ENCODE measurements at places on chromosomes 16 and 17.
A peak's percentile ranks its signal among the peaks of the same experiment; 100 is the strongest.

GRCh38 chr17:74920642-74921025, 2.4 kb downstream of the USH1G start:
- no peak for DNase-seq

DNA sequence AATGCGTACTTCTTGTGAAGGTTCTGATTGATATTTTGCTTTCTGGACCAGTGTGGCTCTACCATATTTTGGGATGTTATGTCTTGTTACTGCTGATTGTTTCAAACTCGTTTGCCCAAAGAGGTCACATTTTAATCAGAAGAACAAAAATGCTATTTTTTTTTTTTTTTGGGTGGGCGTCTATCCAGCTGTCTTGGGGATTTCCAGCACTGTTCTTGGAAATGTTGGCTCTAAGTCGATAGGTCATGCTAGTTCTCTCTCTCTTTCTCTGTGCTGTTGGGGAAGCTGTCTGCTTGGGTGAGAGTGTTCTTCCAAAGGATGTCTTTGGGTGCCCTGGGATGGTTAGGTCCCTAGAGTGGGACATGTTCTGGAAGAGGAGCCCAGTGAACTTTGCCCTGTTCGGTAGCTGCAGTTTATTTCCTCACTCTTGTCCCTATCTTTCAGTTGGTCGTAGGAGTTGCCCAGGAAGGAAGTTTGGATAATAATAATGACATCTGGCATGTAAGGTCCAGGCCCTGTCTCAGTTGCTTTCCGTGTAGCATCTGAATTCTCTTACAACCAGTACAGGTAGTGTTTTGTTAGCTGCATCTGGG, 2.9 kb downstream of the IRF8 start:
- no peak for DNase-seq

GRCh38 chr17:36591434-36592315, at the start of gene DHRS11:
Gene DHRS11, plus strand, starts transcription at chr17:36591879. Its CDS starts 131 bp downstream, at chr17:36592010.
- DNase-seq: peak; percentile 62

GRCh38 chr17:67528751-67529436, 151.8 kb downstream of the PITPNC1 start:
- no peak for DNase-seq

DNA sequence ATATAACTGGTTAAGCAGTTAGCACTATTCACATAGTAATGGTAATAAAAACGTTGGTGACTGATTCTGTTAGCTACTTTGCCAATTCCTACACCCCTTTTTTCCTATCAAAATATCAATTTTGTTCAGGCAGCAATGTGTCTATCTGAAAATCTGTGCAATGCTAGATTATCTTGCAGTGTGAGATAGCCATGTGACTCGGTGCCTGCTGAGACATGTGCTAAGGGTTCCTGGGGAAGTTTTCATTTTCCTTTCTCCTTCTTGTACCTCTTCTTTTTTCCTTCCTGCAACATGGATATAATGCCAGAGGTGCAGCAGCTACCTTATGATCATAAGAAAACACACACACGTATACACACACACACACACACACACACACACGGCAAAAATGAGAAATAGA, 100.5 kb upstream of the SHISA6 start:
- DNase-seq: no peak
